Substantia nigra (tissue), 51 donors: ENCODE measurements at places on chromosomes 7 and 10.

GRCh38 chr10:49419005-49419404, 23.1 kb upstream of the DRGX start:
- DNase-seq, result no peak

DNA sequence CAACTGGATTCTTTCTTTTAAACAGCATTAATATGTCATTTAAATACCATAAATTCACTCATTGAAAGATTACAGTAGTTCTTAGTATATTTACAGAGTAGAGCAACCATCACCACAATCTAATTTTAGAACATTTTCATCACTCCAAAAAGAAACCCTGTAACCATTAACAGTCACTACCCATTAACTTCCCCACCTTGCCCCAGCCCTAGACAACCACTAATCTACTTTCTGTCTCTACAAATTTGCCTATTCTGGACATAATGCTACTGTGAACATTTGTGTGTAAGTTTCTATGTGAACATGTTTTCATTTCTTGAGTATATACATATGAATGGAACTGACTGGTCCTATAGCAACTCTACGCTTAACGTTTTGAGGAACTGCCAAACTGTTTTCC, 42.4 kb downstream of the P4HA1 start:
- no peak for DNase-seq

DNA sequence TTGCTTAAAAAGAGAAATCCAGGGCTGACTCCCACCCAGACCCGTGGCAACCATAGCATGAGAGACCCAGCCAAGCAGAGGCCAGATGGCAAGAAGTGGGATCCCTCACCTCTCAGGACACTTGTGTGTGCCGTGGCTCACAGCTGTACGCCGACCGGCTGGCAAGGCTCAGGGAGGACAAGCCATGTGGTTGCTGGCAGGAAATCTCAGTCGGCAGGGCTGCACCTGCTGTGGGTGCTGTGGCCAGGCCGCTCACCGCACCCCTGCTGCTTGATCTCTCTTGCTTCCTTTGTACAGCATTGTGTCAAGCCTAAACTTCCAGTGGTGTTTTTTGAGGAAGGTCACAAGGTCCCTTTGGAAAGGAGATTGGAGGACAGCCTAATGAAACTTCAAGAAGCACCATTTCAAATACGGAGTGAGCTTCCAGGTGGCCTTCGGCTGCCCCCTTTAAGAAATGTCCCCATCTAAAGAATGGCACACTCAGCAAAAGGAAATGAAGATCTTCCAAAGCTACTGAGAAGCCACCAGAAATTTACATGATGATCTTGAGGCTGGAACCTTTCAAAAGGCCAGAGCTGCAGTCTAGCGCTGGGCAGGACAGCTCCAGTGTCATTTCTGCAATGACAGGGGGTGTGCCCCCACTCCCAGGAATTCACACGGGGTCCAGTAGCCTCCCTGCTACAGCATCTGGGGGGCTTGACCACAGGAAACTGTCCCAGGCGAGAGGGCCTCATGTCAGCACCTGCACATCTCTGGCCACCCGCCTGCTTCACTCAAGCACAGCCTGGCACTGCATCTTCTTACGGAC, 409.0 kb upstream of the MGMT start:
- no peak for DNase-seq

- DNase-seq, result no peak
These were observed 319.9 kb upstream of the AKR1E2 start for GRCh38 chr10:4506095-4506494.

- no peak for DNase-seq
These were observed 18.0 kb upstream of the NUDCD3 start for GRCh38 chr7:44508328-44509030.

- DNase-seq, result no peak
These were observed 39.6 kb downstream of the COBL start for GRCh38 chr7:51276967-51277366.
